Fibroblast of skin of left quadriceps (primary cell): ENCODE measurements at places on chromosomes 11 and 22.

- DNase-seq: no peak
These were observed 54.1 kb downstream of the MAML2 start for GRCh38 chr11:96288915-96289314.

DNA sequence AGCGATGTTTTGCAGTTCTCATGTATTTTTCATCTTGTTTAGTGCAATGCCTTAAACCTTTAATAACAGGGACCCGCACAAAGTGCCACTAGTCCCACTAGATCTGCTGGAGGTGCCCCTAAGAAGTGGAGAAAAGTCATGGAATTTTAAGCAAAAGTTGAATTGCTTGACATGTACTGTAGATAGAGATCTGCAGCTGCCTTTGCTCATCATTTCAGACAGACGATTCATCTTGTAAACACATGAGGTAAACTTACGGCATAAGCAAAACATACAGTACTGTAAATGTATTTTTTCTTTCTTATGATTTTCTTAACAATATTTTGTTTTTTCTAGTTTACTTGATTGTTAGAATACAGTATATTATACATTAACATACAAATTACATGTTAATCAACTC lies 295.6 kb downstream of the CASP12 start:
- no peak for DNase-seq

DNA sequence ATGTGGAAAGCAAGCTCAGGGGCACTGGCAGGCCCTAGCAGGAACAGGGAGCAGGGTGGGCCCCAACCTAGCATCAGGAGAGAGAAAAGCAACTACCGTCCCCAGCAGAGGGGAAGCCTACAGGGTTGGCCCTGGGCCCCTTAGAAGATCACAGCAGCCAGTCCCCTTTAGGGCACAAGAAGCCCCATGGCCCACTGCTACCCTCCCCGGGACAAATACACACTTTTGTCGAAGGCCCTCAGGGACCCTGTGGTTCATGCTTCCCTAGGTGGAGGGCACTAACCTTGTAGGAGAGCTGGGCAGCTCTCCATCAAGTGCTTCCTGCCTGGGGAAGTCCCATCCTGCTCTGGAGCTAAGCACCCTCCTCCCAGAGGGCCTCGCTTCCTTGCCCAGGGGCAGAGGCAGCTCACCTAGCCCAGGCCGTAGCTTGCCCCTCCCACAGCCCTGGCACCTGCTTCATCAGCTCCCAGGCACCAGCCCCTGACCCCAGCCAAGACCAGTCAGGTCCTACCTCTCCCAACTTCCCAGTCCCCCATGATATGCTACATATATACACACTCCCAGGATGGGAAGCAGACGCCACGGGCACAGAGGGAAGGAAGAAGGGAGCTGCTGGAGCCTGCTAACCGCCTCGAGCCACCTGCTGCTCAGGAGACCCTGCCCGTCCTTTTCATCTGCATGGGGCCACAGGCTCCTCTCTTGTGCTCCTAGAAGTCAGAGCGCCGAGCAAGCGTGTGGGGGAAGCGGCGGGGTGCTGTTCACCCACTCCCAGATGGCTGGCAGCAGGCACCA lies 20.1 kb downstream of the SUN2 start:
- no peak for DNase-seq

GRCh38 chr11:78244080-78244479 lies 55.4 kb downstream of the USP35 start:
- DNase-seq: no peak

DNA sequence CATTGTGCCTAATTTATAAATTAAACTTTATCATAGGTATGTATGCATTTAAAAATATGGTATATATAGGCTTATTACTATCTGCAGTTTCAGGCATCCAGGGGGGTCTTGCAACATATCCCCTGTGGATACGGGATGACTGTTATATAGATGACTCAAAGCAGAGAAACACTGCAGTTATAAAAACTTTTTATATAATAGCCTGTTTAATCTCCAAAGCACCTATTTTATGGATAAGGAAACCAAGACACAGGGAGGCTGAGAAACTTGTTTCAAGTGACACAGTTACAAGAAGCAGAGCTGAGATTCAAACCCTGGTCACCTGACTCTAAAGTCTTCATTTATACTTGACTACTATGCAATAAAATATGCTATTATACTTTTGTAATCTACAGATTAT lies 897.7 kb downstream of the KCNA4 start:
- no peak for DNase-seq

- no peak for DNase-seq
These were observed 13.4 kb downstream of the EPS8L2 start for GRCh38 chr11:719214-720016.

DNA sequence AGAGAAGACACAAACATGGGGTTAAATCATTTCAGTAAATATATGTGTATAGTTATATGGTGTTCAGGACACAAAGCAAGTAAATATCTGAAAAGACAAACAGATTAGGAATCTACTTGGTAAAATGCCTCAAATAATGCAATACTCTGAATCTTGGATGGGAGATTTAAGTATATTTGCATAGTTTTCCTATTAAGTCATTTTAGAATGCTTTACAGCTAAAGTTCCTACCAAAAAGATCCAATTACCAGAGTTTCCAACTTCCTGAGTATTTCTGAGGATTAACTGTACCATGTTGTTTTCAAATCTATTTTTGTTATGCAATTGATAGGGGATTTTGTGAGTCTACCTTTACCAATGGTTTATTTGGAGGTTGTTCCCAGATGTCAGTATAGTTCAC lies 424.4 kb upstream of the CCDC179 start:
- peak; percentile 67 for DNase-seq

DNA sequence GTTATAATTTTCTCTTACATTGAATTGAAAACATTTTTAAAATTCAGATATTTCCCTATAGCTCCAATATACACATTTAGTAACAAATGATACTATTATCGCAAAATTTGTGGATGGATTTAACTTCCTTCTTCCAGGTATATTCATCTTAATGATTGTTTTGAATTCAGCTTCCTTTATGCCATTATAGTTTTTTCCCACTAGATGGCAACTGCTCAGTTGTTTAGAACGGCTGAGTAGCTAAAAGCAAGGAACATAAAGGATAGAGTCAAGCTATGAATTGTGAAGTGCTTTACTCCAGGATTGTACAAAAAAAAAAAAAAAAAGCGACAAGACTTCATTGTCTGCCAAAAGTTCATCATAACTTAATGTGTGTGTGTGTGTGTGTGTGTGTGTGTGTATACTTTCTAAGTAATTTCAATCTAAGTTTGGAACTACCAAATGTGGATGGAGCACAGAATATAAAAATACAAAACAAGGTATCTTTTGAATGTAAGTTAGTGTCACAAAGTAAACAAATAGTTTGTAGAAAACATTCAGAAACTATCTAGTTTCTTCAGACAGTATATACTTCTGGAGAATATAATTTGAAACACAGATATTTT lies 846.4 kb downstream of the DLG2 start:
- DNase-seq: peak; percentile 16

- no peak for DNase-seq
These were observed 23.0 kb upstream of the BLID start for GRCh38 chr11:122138744-122139594.

- no peak for DNase-seq
These were observed 25.7 kb downstream of the SGSM1 start for GRCh38 chr22:24831687-24832086.

- DNase-seq: no peak
These were observed 94.6 kb upstream of the ALKBH3 start for GRCh38 chr11:43786016-43786415.

DNA sequence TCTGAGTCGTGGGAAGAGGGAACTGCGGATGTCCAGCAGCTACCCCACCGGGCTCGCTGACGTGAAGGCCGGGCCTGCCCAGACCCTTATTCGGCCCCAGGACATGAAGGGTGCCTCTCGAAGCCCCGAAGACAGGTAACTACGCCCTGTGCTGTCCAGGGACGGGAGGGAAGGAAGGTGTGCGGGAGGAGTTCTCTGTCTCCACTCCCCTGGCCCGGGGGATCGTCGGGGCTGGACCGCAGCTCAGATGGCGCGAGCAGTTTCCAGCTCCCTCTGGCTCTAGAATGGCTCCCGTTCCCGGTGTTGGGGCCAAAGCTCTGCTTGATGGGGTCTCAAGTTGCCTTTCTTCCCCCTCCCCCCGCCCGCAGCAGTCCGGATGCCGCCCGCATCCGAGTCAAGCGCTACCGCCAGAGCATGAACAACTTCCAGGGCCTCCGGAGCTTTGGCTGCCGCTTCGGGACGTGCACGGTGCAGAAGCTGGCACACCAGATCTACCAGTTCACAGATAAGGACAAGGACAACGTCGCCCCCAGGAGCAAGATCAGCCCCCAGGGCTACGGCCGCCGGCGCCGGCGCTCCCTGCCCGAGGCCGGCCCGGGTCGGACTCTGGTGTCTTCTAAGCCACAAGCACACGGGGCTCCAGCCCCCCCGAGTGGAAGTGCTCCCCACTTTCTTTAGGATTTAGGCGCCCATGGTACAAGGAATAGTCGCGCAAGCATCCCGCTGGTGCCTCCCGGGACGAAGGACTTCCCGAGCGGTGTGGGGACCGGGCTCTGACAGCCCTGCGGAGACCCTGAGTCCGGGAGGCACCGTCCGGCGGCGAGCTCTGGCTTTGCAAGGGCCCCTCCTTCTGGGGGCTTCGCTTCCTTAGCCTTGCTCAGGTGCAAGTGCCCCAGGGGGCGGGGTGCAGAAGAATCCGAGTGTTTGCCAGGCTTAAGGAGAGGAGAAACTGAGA lies 1.4 kb downstream of the ADM start:
- no peak for DNase-seq

- DNase-seq: no peak
These were observed 780.9 kb downstream of the BRD1 start for GRCh38 chr22:49046546-49047361.
